Posterior vena cava (tissue), 2 donors: ENCODE measurements at places on chromosomes 12 and 14. TPM values are rescaled to one million over a fixed set of nuclear protein-coding genes. Genes with fewer than 3 reads are reported as not detected.

Gene B4GALNT1
- 4.3 TPM for total RNA-seq

Gene PZP
- total RNA-seq = 0.57 TPM

Gene CD4
- total RNA-seq = 36.0 TPM

DNA sequence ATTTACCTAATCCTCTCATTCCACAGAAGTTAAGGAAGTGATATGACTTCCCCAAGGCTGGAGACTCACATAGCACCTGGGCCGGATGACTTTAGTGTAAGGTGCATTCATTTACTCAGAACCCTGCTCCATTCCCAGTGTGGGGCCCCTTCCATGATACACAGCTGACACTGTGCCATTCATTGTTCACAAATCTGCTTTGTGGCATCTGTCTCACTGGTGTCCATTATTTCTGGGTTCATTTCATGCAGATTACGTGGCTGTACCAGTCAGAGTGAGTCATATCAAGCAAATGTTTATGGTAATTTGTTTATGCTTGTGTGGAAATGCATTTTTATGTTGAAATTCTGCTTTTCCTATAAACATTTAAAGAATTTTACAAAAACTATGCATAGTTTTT is 5.2 kb downstream of the ANO4 start:
- DNase-seq = no peak

Gene TRIM9
- total RNA-seq = 2.0 TPM

Gene GLIPR1L1
- total RNA-seq = not detected

- no peak for DNase-seq
These were observed 39.6 kb downstream of the CCER1 start for GRCh38 chr12:90915353-90915752.

GRCh38 chr14:64119980-64120379 is 174.2 kb downstream of the ESR2 start:
- DNase-seq = no peak

DNA sequence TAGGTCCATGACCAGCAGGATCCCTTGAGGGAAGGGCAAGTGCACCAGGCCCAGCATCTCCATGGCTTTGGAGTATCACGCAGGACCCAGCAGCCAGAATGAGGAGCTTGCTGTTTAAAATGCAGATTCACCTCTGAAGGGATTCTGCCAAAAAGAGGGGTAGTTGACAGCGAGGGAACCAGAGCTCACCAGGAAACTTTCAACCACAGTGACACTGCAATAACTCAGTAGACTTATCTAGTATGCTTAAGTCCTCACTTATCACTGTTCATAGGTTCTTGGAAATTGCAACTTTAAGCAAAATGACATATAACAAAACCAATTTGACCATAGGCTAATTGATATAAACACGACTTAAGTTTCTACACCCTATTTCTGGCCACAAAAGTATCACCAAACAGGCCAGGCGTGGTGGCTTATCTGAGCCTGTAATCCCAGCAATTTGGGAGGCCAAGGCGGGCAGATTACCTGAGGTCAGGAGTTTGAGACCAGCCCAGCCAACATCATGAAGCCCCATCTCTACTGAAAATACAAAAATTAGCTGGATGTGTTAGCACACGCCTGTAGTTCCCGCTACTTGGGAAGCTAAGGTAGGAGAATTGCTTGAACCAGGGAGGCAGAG is 21.4 kb upstream of the CKAP4 start:
- DNase-seq = no peak
